Fibroblast of upper back skin (primary cell): ENCODE measurements at places on chromosomes 5 and 9.

GRCh38 chr5:72498284-72498683 lies 8.9 kb downstream of the ZNF366 start:
- peak; percentile 71 for DNase-seq

- DNase-seq, result no peak
Measured at GRCh38 chr9:38000332-38000731, 68.7 kb downstream of the SHB start.

DNA sequence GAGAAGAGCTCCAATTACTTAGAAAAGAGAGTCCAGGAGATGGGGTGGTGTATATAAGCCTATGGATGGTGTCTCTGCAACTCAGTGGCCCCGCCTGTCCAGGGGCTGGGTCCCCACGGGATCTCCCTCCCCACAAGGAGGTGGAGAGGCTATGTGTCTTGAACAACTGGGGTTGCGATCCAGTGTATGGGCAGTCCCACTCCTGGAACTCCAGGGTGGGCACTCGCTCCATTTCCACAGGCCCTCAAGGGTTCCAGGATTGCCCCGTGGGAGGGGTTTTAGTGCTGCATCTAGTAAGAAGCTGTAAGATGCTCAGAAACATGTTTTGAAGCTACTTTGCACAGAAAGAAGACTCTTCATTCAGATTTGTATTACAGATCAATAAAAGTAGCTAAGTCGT lies 558 bp upstream of the SMAD5 start:
- DNase-seq, result peak; percentile 13

DNA sequence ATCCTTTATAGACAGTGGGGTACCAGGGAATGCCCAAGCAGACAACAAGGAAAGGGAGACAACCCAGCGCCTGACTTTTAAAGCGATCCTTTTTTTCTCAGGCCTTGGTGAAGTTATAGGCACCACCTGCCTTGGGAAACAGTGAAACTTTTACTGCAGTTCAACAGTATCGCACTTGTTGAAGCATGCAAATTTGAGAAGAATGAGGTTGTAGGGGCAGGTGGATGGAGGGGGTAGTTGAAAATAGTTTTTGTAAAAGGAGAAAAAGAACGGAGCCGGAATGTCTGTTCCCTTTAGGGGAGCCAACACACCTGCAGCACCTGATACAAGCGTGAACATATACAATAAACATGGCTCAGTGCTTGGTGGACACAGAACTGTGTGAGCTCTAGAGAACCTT lies 190.2 kb upstream of the NR3C1 start:
- no peak for DNase-seq

DNA sequence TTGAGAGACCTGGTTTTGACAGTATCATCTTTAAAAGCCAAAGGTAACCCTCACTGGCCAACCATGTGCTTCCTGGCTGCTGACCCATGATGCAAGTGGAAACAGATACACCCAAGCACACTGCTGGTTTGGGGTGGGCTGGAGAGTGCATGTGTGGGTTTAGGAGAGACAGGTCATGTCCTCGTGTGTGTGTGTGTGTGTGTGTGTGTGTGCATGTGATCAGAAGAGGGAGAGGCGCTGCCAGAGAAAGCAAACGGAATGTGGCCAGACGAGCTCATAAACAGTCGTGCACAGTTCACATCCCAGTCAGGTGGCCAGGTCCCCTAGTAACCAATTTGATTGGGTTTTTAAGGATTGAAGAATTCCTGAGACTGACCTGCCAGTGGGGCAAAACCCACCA lies 112.8 kb upstream of the ICE1 start:
- DNase-seq, result no peak

DNA sequence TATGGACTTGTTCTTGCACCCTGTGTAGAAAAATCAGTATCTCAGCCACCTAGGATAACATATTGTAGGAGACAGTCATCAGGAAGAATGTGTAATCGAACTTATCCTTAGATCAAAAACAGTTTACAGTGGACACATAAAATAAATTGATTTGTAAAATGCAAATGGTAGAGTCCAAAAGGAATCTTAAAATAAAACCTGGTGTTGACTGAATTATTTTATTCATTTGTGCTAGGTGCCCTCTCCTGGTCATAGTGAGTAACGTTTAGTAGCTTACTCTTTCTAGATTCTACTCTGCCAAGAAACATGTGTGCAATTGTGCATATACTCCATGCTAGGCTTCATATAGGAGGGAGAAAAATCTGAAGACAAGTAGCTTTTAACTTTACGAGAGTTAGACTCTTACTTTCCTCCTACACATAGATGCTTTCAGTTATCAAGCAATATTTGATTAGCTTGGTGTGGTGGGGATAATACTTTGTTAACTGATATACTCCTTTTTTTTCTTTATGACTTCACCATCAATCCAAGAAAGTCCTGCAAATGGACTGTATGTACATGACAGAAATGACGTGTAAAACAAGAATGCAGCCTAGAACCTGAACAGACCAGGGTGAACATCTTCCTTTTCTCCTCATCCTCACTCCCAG lies 23.7 kb upstream of the LOX start:
- DNase-seq, result peak; percentile 81

DNA sequence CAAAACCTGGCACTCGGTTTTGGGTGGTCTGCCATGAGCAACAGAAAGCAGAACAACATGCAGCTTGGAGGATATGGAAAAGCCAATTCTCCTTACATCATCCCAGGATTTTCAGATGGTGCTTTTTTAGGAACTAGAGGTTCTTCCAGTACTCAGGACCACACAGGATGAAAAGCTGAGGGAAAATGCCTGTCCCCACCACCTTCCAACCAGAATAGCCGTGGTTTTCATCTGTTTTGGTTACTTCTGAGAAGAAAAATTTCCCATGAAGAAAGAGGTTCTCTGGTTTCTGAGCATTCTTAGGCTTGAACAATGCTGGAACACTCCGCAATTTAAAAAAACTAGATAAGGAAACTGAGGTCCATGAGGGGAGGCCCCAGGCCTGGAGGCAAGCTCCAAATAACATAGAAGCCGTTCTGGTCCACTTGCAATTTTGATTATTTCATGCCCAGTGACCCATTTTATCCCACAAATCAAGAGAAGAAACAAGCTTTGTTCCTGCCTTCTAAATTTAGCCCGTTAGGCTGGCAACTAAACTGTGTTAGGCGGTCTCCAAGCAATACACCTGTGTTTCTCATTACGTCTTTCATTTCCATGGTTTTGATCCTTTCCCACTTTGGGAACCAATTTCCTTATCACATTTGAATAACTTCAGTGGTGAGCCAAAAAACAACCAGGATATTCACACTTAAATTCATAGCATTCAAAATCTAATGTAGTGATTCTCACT lies 79.2 kb upstream of the SPIN1 start:
- DNase-seq, result peak; percentile 8

DNA sequence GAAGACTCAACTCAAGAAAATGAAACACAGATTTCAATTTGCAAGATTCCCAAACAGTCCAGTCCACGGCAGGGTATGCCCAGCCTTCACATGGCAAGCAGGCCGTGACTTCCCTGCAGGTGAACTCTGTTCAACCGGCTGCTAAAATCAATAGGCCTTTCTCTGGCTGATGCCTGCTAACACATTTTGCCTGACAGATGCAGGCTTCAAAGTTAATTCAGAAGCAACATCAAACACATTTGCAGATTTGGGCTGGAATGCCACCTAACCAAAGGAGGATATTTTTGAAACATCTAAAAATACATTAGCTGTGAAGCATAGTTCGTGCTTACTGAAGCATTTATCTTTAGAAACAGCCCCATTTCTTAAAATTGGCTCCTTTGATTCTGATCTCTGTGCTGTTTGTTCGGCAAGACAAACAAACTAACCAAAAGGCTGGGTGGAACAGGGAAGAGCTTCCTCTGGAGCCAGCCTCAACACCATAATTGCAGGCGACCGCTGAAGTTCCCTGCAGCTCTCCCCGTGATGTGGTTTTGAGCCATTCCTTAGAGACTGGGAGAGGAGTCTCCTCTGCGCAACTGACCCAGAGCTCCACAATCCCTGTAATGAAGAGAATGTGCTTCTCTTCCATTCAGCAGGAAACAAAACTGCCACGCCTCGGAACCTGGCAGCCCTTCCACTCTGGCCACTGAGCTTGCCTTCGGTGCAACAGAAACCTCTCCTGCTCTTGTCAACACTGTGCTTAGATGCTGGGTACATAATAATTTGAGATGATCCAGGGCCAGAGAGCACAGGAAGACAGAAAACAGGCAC lies 126.5 kb downstream of the MYO10 start:
- DNase-seq, result peak; percentile 87

DNA sequence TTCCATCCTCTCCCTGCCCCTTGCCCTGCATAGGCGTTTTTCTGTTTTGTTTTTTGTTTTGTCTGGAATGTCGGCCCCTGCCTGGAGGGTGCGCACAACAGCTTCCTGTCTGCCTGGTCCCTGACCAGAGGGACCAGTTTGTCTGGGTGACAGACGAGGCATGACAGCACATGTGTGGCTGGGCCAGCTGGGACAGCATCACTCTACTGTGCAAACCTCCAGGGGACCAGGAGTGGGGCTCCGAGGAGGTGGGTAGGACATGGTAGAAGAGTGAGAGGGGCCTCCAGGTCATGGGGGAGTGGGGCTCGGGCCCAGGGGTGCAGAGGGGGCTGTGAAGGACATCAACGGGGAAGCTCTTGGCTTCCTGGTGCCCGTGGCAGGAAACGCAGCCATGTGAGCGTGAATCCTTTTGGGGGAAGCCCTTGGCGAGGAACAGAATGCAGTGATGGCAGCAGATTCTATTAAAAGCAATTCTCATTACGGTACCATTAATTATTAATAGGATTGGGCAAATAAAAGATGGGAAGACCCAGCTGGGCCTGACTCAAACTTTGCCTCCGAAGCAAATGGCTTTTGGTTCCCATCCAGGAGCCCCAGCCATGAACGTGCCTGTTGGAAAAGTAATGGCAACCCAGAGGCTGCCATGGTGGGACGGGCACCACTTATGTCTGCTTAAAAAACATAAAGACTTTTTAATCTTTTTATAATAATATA lies 184.4 kb upstream of the IER5L start:
- no peak for DNase-seq

GRCh38 chr9:109475526-109475925 lies 22.6 kb downstream of the PTPN3 start:
- DNase-seq, result no peak

DNA sequence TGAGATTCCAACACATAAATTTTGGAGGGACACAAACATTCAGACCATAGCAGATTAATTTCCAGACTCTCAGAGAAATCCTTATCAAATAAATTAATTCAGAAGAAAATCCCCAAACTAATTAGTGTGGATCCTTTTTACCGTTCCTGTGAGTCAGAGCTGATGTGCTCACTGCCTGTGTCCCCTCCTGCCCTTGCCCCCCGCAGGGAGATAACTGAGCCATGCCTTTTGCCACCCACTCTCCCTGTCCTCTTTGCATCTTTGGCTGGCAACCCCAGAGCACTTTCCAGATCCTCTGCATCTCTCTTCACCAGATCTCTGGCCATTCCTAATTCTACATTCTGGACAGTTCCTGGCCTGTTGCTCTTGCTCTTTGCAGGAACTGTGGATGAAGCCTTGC lies 135.4 kb upstream of the MAP1B start:
- DNase-seq, result no peak

- DNase-seq, result no peak
Measured at GRCh38 chr9:127177231-127177630, 54.8 kb upstream of the ANGPTL2 start.

- no peak for DNase-seq
Measured at GRCh38 chr9:114471157-114471556, 34.1 kb downstream of the WHRN start.

DNA sequence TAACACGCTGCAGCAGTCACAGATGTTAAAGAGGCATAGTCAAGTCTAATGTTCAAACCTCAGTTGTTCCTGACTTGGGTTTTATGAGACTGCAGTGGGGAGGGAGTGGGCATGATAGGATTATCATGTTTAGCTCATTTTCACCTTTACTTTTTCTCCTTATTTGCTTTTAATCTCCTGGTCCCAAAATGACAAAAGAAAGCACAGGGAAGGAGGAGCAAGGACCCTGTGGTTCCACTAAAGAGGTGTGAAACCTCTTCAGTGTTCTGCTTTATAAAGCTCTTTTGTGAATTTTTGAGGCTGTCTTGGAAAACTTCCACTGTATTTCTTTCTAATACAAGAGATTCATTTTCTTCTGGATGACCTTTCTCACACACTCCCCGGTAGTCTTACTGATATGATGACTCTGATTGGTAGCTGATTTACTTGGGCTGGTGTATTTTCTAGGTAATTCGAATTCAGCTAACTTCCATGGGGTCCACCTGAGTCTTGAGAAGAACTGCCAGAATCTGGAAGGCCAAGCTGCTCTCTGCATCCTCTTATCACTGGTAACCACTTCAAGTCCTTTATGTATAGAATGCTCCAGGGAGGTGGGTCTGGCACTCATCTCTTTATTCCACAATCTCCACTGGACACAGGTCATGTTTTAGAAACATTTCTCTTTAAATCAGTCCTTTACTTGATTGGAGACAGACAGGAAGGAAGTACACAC lies 1364.4 kb upstream of the CDH9 start:
- DNase-seq, result no peak

DNA sequence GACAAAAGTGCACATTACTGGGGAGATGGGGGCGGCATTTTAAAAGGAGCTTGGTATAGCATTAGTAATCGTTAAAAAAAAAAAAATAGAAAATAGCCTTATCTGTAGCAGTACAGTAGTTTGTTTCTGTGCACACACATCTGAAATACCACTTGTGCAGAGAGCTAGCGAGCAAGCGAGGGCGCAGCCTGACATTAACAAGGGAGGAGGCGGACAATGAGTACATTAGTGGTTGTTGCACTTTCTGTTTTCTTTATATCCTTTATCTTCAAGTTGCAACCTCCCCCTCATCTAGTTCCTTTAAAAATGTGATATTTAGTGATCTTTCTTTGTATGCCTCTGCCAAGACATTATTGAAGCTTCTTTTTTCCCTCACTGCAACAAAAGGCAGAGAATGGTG lies 880 bp upstream of the PTPDC1 start:
- no peak for DNase-seq

GRCh38 chr9:107218829-107219485 lies 64.1 kb upstream of the RAD23B start:
- DNase-seq, result no peak

GRCh38 chr5:89255845-89256463 lies 373.0 kb upstream of the MEF2C start:
- DNase-seq, result peak; percentile 72

- no peak for DNase-seq
Measured at GRCh38 chr9:135531096-135531495, 9.9 kb downstream of the LCN1 start.

- DNase-seq, result no peak
Measured at GRCh38 chr9:15304632-15305031, 2.4 kb downstream of the TTC39B start.

DNA sequence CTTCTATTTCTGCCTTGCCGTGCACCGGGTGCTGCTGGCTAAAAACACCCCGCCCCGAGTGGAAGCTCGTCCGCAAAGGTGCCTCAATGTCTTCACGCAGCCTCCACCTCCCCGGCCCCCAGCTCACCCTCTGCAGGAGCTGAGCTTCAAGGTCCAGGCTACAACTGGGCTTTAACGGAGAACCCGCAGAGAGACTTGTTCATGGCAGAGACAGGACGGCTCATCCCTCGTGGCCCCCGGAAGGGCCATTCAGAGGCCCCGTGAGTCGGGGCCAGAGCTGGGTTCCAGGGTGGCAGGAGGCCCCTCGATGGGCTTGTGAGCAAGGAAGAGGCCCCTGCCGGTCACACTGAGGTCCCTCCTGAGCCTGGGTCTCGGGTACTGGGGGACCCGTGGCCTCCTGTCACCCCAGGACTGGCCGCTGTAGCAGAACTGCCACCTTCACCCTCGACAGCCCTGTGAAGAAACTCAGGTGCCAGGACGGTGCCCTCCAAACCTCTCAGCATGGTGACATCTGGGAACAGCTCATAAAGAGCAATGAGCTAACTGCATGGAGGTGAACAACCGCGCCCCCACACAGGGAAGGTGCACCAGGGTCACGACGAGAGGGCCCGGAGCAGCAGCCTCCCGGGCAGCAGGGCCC lies 58.0 kb upstream of the UBAC1 start:
- no peak for DNase-seq

- DNase-seq, result no peak
Measured at GRCh38 chr5:146630472-146630871, 114.5 kb upstream of the GPR151 start.
